Mesothelial cell of epicardium (in vitro differentiated cells): ENCODE measurements at places on chromosomes 12 and 14. TPM values are rescaled to one million over a fixed set of nuclear protein-coding genes. Genes with fewer than 3 reads are reported as not detected.

DNA sequence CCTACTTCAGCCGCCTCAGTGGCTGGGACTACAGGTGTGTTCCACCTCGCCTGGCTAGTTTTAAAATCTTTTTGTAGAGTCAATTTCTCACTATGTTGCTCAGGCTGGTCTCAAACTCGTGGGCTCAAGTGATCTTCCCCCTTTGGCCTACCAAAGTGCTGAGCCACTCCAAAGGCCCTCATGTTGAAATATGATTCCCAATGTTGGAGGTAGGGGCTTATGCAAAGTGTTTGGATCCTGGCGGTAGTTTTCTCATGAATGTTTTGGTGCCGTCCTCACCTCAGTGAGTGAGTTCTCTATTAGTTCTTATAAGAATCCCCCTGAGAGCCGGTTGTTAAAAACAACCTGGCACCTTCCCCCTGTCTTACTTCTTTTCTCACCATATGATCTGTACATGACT is 784.6 kb downstream of the TMTC2 start:
- no peak for DNase-seq

DNA sequence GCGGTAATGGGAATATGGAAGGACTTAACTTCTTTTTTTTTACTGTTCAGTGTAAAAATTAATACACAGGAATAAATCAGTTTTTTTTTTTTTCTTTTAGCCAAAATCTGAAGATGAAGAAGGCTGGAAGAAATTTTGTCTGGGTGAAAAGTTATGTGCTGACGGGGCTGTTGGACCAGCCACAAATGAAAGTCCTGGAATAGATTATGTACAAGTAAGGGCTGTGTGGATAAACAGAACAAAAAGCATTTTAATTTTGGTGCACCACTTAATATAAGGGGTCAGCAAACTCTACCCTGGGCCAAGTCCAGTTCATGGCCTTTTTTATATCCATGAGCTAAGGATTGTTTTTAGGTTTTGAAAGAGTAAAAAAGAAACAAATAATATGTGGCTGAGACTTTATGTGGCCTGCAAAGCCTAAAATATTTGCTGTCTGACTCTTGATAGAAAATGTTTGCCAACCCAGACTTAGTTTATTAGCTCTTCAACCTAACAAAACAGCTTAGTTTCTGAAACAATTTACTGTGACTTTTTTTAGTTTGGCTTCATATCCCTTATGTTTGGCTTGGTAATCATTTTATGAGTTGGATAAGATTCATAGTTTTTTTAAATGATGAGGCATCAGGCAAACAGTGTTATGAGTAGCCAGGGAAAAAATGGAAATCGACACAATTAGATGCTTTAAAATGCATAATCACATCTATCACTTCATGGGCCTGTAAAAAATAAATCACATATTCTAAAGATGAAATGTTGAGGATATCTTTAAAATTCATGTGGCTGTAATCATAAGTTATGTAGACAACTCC is 8.4 kb downstream of the GEMIN2 start:
- DNase-seq, result no peak

- no peak for DNase-seq
Measured at GRCh38 chr12:63875703-63876102, 31.2 kb downstream of the SRGAP1 start.

DNA sequence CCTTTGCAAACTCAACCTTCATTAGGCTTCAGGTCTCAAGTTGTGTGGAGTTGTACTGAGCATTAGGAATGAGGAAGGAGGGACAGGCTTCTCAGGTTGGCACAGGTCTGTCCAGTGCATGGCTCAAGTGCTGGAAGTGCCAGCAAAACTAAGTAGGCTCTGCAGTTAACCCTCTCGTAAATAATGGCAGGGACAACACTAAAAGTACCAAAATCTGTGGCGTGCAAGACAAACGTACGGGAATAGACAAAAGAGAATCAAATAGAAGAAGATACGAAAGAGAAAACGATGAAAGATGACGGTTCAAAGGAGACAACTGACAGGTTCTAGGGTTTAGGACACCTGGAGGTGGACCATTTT is 612 bp downstream of the TRAPPC6B start:
- no peak for DNase-seq

GRCh38 chr12:27009881-27010301 is 4.3 kb downstream of the TM7SF3 start:
- no peak for DNase-seq

Gene NFATC4
- total RNA-seq, result 291 to 298 TPM (median 292 TPM) in 3 replicates

DNA sequence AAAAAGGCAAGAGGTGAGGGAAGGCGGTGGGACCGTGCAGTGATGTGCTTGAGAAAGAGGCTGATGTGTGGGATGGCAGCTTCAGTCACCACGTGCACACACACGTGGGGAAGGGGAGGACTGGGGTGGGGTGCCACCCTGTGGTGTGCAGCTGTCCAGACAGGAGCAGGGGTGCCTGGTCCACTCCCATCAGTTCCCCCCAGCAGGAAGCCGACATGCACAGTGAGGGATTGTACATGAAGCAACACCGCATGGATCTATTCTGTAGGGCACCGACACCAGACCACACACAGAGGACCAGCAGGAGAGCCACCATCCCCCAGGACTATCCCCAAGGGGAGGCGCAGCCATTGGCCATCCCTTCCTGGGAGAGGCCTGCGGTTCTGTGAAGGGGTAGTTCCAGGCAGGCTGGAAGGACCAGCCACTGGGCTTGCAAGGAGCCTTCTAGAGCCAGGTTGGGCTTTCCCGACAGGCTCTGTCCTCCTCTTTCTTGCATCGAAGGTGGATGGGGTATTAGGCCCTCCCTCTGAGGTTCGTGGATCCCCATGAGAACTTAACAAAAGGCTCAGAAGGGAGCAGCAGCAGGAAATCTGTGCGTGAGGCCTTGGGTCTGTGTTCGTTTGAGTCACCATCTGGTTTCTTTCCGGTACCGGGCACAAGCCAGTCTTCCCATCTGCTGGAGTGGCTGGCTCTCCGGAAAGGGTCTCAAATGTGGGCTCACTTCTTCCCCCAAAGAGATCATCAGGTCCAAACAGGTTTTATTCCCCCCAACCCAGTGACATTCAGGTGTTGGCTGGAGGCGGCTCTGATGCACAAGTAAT is 59.8 kb downstream of the PLEKHG3 start:
- no peak for DNase-seq

Gene EEF1AKMT3
- total RNA-seq, result 8.7 to 10.5 TPM (median 10.5 TPM) in 3 replicates

Gene SMCO2
- not detected in 3 replicates for total RNA-seq
